ENCODE measurements at places on chromosomes 11 and 22.

- no peak for DNase-seq
Observed at GRCh38 chr22:41933411-41934177, 7.0 kb upstream of the TNFRSF13C start.

DNA sequence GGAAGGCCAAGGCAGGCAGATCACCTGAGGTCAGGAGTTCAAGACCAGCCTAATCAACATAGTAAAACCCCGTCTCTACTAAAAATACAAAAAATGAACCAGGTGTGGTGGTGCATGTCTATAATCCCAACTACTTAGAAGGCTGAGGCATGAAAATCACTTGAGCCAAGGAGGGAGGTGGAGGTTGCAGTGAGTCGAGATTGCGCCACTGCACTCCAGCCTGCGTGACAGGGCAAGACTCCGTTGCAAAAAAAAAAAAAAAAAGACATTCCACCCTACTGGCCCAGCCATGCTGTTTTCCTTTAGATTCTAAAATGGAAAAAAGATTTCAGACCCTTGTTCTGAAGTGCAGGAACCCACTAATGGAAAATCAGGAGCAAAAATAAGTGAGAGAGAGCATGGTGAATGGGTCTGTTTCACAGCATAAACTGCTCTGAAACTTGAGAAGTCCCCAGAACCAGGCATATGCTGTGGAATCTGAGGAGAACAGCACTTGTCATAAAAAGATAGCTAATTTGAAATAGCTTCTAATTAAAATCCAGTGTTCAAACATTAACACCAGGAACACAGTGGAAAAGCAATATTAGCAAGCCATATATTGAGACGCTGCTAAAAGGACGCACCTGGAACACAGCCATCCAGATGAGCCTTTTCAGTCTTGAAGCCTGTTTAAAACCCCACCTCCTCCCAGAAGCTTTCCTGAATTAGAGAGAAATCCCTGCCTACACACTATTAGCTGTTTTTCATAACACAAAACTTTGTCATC lies 66.3 kb upstream of the CHRM4 start:
- DNase-seq = no peak

- DNase-seq = no peak
Observed at GRCh38 chr11:102599642-102600261, 25.4 kb downstream of the MMP20 start.

GRCh38 chr22:46105494-46106278 lies 44.6 kb upstream of the PPARA start:
- no peak for DNase-seq

- no peak for DNase-seq
Observed at GRCh38 chr11:10387206-10388083, 67.6 kb upstream of the AMPD3 start.

DNA sequence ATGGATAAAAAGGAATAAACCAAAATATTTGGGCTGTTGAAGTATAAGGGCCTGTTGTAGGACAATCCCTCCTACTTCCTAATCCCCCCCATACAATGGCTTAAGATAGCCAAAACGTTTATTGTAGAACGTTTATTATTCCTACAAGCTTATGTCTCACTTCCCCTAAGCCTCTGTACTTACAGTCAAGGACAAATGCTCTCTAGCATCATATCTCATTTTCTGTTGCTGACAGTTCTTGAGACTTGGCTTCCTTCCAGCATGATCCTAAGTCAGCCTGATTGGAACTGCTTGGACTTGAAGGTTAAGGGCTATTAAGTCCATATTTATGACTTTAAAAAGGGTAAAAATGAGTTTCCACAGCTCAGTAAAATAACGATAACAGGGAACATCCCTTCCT lies 8.8 kb downstream of the MISFA start:
- DNase-seq = no peak

Measured in CD4-positive, alpha-beta T cell treated with Interferon gamma for 1 hour (primary cell).